Dermis lymphatic vessel endothelial cell (primary cell): ENCODE measurements at places on chromosomes 7 and 10. TPM values are rescaled to one million over a fixed set of nuclear protein-coding genes. Genes with fewer than 3 reads are reported as not detected.

Gene LMOD2
- total RNA-seq, result not detected in 2 replicates

Gene UCN3
- total RNA-seq, result not detected in 2 replicates

Gene MRLN
- not detected in 2 replicates for total RNA-seq

Gene NUTM2D
- total RNA-seq, result 1.1 TPM in 2 replicates

Gene NPFFR1
- not detected in 2 replicates for total RNA-seq

Gene SLC39A12
- not detected in 2 replicates for total RNA-seq
